Progenitor cell of endocrine pancreas (in vitro differentiated cells): ENCODE measurements at places on chromosomes 7 and 10. TPM values are rescaled to one million over a fixed set of nuclear protein-coding genes. Genes with fewer than 3 reads are reported as not detected.
A peak's percentile ranks its signal among the peaks of the same experiment; 100 is the strongest.

LIPN gene
- not detected in 2 replicates for total RNA-seq

DENND2A gene
- 32.0 and 39.8 TPM in 2 replicates for total RNA-seq

IPMK gene
- 5.7 and 6.4 TPM in 2 replicates for total RNA-seq

SMKR1 gene
- total RNA-seq = 1.7 and 2.3 TPM in 2 replicates

HMX3 gene
- not detected in 2 replicates for total RNA-seq

CFAP46 gene
- 12.5 and 15.4 TPM in 2 replicates for total RNA-seq

RPS24 gene
- total RNA-seq = 1,431 and 1,496 TPM in 2 replicates

DNA sequence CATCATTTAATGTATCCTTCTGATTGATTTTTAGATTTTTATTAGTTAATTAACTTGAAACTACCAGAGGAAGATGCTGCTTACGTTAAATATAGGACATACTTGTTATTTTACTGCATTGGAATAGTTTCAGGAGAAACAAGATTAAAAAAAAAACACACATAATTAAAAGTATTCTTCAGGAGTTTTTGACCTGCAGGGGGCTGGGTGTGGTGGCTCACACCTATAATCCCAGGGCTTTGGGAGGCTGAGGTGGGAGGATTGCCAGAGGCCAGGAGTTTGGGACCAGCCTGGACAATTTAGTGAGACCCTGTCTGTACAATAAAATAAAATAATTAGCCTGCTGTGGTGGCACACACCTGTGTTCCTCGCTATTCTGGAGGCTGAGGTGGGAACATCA is 10.7 kb downstream of the CBLL1 start:
- no peak for DNase-seq

- DNase-seq = no peak
Observed at GRCh38 chr7:28830846-28831245, 127.3 kb downstream of the TRIL start.

DNA sequence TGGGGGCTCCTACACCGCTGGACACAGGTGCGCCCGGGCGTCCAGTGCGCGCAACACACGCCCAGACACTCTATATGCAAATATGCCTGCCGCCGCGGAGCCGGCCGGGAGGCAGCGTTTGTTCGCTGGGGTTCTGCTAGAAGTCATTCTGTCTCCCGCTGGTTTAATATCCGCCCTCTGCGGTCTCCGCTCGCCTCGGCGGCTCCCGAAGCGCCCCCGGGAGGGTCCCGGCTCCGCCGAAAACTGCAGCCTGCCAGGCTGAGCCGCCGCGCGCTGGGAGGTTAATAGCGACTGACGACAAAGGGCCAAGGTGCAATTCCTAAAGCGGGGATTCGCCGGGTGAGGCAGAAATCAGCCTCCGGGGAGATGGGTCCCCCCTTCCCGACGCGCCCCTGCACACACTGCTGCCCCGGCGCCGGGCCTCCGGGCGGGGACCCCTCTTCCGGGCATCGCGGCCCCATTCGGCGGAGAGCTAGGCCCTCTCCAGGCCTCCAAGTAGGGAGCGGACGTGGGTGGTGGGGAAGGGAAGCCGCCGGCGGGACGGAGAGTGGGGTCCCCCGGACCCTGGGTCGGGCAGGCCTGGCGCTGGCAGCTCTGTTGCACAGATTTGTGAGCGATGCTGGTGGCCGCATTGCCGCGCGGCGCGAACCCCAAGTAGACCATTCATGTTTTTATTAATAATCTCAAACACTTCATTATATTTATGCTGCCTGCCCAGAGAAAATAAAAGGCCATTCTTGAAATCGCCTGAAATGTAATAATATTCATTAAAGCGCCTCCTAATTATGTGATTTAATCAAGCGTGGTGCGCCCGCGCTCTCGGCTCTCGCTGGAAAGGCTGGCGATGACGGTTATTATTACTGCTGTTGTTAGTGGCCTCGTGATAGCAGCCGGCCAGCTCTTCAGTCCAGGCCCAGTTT is 9.1 kb downstream of the EN2 start:
- peak; percentile 62 for DNase-seq

DNA sequence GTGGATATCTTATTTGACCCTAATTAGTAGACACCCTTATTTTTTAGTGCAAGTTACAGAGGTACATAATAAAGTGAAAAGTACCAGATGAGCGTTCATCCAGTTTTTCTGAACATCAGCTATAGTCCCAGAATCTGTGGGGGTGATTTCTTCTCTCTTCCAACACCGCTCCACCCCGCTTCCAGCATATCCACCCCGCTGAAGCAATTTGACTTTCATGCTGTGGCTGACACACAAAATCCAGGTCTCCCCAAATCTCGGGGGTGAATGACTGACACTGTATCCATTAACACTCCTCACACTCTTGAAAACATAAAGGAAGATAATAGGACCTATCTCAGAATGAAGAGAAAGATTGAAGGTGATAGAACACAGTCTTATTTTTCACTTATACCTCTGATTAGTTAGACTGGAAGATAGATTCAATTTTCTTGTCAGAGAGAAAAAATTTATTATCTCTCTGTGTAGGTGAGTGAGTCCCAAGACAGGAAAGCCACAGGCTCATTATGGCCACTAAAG is 143.4 kb downstream of the ANLN start:
- no peak for DNase-seq

GRCh38 chr10:70293169-70293843 is 9.5 kb upstream of the NPFFR1 start:
- DNase-seq = no peak

- DNase-seq = no peak
Observed at GRCh38 chr10:99435986-99436638, 5.7 kb upstream of the GOT1 start.

- DNase-seq = no peak
Observed at GRCh38 chr10:2890093-2890492, 177.3 kb upstream of the PFKP start.

- DNase-seq = no peak
Observed at GRCh38 chr10:244227-244626, 109.0 kb downstream of the ZMYND11 start.

GRCh38 chr7:49635800-49636199 is 137.6 kb upstream of the VWC2 start:
- no peak for DNase-seq

- DNase-seq = no peak
Observed at GRCh38 chr7:99131290-99131689, 12.6 kb downstream of the SMURF1 start.

GRCh38 chr7:100124301-100125230 is 2.2 kb upstream of the MBLAC1 start:
- DNase-seq = no peak
